ENCODE measurements at places on chromosomes 5 and 9. TPM values are rescaled to one million over a fixed set of nuclear protein-coding genes. Genes with fewer than 3 reads are reported as not detected.

DNA sequence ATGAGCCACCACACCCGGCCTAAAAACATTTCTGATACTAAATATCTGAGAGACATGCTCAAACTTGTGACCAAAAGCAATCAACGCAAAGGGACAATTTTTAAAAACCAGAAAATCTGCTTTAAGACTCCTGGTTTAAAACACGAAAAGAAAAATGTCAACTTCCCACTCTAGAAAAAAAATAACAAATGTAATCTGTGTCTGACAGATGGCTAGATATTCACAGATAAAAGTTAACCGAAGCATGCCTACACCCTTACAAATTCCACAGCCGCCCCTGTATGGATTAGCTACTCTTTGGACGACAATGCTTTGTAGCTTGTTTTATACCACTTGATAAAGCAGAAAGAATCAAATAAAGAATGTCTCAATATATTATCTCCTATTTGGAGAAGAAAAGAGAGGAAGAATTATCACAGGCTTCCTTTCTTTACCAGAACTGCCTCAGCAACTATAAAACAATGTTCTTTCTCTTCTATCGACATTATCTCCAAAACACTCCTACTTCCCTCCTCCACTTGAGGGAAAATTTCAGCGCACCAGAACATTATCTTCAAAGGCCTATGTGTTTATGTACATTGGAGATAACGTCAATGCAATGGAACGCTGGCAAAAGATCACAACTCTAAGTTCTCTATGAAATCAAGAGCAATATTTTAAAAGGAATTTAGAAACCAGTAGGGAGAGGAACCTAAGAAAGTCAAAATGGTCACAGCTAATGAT, 26.2 kb downstream of the CEMIP2 start:
- peak; percentile 66 for DNase-seq

Gene PELO
- 26.2 TPM for total RNA-seq

Gene KIF4B
- 0.13 TPM for total RNA-seq

- no peak for DNase-seq
Measured at GRCh38 chr5:159179529-159180305, 29.6 kb downstream of the RNF145 start.

- DNase-seq = no peak
Measured at GRCh38 chr5:62333250-62333794, 27.3 kb downstream of the KIF2A start.

GRCh38 chr5:29588236-29588635, 1605.2 kb upstream of the CDH6 start:
- DNase-seq = peak; percentile 8

DNA sequence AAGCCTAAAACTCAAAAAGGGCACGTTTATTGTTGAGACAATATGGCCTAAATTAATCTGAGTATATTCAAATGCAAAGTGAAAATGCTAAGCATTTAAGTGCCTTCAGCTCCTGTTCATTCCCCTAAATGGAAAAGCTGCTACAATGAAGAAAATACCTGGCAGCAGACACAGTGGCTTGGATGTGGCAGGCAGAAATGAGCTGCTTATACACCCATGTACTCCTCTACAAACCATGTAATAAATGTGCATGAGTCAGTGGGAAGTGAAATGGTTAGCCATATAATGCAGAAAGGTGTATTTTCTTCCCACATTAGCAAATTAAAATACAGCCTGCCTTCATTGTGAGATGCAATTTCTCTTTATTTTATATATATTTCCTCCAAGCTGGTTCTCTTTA, 859.2 kb upstream of the SEMA6A start:
- no peak for DNase-seq

DNA sequence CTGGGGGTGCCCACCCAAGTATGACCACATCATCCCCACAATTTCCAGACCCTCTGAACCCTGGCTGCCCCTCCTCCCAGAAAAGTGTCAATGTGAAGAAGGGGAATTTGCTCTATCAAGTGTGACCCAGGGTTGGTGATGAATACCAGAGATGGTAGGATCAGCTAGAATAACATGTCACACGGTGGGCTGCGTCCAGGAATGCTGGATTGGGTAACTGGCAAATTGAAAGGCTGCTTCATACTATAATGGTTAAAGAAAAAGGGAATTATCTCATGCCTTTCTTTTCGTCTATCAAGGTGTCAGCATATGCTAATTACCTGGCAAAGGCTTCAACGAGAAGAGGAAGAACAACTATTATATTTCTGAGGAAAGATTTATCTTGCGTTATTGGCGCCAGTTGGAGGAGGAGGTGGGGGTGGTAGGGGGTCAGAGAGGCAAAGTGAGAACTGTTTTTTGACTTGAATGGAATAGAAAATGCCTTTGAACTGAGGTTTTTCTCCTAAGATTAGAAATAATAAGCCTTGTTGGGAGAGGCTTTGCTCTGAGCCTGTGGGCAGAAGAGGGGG, 27.8 kb upstream of the ARAP3 start:
- no peak for DNase-seq

DNA sequence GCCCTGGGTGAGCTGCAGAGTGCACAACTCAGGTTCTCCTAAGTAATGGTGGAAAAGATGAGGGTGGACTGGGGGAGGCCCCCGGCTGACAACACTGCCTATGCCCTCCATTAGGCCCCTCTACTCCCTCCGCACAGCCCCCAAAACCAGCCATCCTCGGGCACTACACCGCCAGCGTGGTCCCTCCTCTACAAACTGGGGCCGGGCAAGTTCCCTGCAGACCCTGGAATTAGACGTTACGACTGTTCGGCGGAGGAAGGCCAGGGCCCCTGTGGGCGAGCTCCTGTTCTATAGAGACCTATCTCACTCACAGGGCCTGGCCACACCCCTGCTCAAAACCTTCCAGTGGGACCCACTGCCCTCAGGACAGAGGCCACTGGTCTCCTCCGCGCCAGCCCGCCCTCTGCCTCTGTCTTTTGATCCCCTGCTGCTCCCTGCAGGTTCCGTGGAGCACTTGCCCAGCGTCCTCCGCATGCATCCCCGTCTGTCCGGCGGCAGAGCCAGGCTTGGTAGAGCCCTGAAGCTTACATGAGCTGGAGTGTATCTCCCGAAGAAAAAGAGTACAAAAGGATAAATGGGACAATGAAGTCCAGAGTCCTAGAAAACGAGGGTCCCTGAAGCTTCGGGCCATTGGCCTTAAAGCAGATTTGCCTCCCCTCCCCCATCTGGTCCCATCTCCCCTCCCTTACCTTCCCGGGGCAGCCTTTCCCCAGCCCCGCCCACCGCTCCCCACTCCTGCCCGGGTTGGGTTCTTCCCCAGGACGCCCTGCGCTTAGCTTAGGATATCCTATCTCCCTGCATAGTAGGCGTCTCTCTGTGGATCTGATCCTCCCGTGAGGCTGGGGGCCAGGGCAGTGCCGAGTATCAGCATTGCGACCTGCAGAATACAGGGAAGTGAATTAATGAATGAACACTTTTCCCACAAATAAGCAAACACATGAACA, 71.3 kb downstream of the HRH2 start:
- no peak for DNase-seq

Gene LCN1
- not detected for total RNA-seq

Gene TRIM7
- total RNA-seq = 35.7 TPM

DNA sequence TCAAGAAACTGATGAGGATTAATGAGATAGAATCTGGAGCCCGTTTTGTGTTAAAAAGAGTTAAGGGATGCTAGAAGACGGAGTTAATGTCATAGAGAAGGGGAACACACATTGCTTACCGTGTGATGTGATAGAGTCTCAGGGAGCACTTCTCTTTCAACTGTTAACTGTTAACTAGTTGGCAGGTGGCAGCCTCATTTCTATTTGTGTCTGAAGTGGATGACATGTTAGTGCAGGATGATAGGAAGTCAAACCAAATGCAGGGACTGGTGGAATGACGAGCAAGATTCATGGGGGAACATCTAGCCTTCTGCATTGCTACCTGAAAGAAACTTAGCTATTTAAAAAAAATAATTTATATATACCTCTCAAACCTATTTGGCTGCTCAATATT, 222.7 kb downstream of the MAST4 start:
- DNase-seq = no peak

GRCh38 chr9:20945269-20945668, 86.2 kb downstream of the HACD4 start:
- DNase-seq = no peak

Gene CDH12
- total RNA-seq = not detected

- DNase-seq = no peak
Measured at GRCh38 chr5:96347502-96348292, 85.4 kb downstream of the PCSK1 start.

GRCh38 chr5:155430192-155430591, 416.6 kb downstream of the KIF4B start:
- DNase-seq = no peak

Gene SPATA31E1
- not detected for total RNA-seq

Gene CA9
- 3.2 TPM for total RNA-seq

GRCh38 chr5:78003450-78003849, 227.3 kb upstream of the TBCA start:
- no peak for DNase-seq
